ENCODE measurements at places on chromosomes 5 and 9.

DNA sequence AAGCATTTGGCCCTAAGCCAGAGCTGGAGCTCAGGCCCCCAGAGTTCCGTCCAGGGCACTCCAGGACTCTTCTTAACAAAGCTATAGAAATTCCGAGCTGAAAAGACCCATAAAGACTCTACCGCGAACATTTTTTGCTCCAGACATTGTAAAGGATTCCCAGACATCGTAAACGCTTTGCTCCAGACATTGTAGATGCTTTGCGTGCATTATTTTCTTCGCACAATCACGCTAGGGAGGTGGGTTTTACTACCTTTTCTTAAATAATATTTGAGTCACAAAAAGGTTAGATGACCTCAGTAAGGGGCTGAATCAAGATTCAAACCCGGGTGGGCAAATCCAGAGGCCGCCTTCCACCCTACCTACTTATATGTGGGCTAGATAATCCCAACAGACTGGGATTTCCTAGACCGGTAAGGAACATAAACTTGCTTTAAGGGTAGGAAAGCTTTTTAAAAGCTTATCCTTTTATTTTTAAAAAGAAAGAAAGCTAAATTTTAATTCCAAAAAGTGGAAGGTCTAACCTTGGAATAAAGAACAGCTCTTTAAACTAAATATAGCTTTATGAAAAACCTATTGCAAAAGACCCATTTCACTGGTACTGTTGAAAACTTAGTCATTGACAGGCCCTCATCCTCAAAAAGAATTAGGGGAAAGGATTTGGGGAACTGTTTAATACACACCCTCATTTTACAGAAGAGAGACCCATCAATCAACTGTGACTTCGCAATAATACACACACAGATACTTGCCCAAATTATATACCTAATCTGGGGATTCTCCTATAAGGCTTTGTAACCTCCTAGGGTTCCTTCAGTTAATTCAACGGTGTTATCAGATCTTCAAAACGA, 822 bp upstream of the TNIP1 start:
- DNase-seq = no peak

- DNase-seq = no peak
Measured at GRCh38 chr5:108521841-108522506, 140.1 kb upstream of the FBXL17 start.

DNA sequence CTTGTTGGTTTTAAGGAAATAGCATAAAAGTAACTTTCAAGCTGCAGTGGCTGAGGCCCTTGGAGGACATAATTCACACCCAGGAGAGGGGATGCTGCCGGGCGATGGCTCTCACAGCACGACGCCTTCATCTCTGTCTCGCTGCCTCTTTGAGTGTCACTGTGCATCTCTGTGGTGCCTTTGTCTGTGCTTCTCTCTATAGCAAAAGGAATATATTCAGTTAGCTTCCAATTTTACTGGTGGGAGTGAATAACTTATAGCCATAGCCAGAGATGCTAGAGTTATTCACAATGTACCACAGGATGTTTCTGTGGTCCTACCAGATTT, 276.7 kb downstream of the SYK start:
- no peak for DNase-seq

- DNase-seq = no peak
Measured at GRCh38 chr5:52757527-52757926, 30.2 kb upstream of the ITGA1 start.

- DNase-seq = no peak
Measured at GRCh38 chr9:13089666-13090065, 189.8 kb downstream of the MPDZ start.

GRCh38 chr5:86837610-86838009, 219.9 kb downstream of the COX7C start:
- no peak for DNase-seq

DNA sequence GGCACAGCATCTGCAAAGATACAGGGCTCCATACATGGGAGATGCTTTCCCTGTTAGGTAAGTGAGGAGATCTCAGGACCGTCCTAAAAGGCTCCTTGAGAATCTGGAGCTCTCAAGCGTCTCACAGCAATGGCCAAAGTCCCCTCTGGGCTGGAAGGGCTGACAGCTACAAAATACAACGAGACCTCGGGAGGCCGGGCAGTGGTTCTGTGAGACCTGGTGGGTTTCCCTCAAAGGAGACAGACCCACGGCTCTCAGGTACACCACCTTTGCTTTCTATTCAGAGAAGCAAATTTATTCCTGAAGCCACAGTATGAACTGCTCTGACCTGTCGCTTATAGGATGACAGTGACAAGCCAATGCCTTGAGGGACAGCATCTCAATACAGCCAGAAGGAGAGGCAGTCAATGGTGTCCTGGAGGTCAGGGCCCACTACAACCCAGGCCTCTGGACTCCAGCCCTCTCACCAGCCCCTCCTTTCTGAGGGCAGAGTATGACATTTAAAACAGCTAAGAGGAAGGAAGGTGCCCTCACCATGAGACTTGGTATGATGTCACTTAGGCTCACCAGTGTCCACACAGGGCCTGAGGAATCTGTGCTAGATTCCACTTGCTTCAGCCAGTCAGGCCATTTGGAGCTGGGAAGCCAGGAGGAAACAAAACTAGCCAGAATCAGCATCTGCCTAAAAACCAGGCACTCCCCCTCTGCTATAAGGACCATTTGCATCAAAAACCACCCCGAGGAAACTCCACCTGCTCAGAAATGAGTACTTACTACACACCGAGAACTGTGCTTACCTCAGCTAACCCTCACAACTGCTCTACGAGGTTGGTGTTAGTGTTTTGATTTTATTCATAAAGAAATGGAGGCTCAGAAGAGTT, 86.5 kb upstream of the FSTL4 start:
- no peak for DNase-seq

DNA sequence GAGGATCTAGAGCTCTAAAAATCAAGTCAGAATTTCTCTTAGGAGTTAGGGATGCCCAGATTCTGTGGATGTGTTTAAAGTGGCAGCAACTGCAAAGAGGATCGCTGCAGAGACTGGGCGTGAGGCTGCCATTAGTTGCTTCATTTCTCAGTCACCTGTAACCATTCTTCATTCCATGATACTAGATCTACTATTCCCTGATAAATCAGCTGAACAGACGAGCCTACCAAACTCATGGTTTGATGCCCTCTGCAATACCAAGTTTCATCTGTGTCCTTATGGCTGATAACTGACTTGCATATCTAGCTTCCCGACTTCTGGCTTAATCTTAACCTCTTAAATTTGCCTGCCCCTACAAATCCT, 33.3 kb downstream of the UBE2R2 start:
- no peak for DNase-seq

- DNase-seq = no peak
Measured at GRCh38 chr5:151896031-151896691, 28.5 kb downstream of the GLRA1 start.

- no peak for DNase-seq
Measured at GRCh38 chr5:145787001-145787400, 48.1 kb downstream of the PRELID2 start.

GRCh38 chr9:18526685-18527084, 52.7 kb downstream of the ADAMTSL1 start:
- DNase-seq = no peak

- no peak for DNase-seq
Measured at GRCh38 chr9:99143655-99144054, 38.7 kb downstream of the TGFBR1 start.

- DNase-seq = no peak
Measured at GRCh38 chr5:154084062-154084639, 45.4 kb downstream of the MFAP3 start.

DNA sequence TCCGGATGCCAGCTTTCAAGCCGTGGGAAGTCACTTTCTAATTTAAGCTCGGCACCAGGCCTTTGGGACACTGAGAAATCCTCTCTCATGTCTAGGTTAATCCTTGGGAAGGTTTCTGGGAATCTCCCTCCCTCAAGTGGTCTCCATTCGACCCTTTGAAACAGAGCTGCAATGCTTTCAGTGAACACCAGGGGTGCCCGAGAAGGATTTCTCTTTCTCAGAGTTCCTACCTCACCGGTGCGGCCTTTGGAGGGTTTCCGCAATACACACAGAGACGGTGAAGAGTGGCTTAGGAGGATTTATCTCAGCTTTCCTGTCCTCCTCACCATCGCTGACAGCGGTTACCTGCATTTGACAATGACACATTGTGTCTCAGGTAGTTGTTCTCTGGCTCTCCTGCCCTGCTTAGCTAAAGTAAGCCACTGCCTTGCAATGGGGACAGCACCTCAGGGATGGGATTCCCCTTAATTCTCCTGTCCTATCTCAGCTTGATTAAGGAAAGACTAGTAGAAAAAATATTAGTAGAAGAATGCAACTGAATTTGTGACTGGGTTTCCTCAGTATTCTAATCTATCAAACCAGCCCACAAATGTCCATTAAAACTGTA, 180.6 kb downstream of the GABRG2 start:
- DNase-seq = no peak
